Coronary artery (tissue), 2 donors: ENCODE measurements at places on chromosomes 7 and 10.

GRCh38 chr10:59672150-59672875 lies 37.3 kb downstream of the SLC16A9 start:
- no peak for DNase-seq

- DNase-seq = no peak
These were observed 204.9 kb downstream of the DOCK4 start for GRCh38 chr7:112001091-112001826.

DNA sequence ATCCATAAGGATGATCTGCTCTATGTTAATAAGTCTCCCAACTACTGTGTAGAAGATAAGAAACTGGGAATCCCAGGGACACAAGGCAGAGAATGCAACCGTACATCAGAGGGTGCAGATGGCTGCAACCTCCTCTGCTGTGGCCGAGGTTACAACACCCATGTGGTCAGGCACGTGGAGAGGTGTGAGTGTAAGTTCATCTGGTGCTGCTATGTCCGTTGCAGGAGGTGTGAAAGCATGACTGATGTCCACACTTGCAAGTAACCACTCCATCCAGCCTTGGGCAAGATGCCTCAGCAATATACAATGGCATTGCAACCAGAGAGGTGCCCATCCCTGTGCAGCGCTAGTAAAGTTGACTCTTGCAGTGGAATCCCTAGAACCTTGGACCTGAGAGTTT lies 10.3 kb downstream of the WNT16 start:
- DNase-seq = no peak

GRCh38 chr7:69395061-69395714 lies 203.1 kb upstream of the AUTS2 start:
- DNase-seq = no peak

GRCh38 chr10:62727934-62728333 lies 76.6 kb upstream of the ADO start:
- no peak for DNase-seq

- no peak for DNase-seq
These were observed 70.7 kb upstream of the EZH2 start for GRCh38 chr7:148954766-148955165.

DNA sequence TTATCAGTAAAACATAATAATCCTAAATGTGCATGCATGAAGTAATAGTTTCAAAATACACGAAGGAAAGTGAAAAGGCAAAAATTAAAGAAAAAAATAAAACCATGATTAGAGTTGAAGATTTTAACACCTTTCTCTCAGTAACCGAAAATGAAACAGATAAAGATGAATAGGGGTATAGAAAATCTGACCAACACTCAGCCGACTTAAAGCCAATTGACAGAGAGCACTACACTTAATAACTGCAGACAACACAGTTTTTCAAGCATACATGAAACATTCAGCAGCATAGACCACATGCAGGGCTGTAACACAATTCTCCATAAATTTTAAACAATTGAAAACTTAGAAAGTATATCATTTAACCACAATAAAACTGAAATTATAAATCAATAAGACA lies 76.1 kb downstream of the CUBN start:
- DNase-seq = no peak

DNA sequence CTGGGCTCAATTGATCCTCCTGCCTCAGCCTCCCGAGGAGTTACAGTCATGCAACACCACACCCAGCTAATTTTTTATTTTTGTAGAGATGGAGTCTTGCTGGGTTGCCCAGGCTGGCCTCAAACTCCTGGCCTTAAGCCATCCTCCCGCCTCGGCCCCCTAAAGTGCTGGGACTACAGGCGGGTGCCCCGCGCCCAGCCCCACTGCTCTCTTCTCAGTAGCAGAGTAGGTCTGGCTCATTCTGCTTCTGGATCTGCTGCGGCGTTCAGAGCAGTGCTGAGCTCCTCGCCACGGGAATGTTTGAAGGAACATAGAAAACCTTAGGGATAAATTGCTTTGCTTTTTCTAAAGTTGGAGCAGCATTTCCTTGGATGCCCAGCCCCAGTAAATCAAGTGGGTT lies 27.4 kb downstream of the WIPI2 start:
- DNase-seq = no peak
